Left cardiac atrium (tissue), 4 donors: ENCODE measurements at places on chromosomes 2 and 18. TPM values are rescaled to one million over a fixed set of nuclear protein-coding genes. Genes with fewer than 3 reads are reported as not detected.

- no peak for DNase-seq
Measured at GRCh38 chr2:241753493-241753892, 19.1 kb downstream of the D2HGDH start.

DNA sequence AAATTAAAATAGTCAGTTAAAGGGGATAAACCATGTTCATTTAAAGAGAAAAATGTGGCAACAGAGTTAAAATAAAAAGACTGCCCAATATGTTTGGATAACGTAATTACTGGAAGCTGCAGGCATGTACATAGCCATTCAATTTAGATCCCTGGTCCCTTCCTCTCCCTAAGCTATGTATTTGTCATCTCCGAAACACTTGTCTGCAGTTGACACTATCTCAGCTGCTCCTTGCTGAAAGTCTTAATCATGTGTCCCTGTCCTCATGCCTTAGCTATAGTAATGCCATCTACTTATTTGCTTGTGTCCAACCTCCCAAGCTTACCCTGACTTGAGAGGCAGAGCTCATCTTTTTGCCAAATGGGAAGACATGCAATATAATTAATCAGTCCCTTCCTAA lies 173.8 kb upstream of the REV1 start:
- DNase-seq = no peak

DNA sequence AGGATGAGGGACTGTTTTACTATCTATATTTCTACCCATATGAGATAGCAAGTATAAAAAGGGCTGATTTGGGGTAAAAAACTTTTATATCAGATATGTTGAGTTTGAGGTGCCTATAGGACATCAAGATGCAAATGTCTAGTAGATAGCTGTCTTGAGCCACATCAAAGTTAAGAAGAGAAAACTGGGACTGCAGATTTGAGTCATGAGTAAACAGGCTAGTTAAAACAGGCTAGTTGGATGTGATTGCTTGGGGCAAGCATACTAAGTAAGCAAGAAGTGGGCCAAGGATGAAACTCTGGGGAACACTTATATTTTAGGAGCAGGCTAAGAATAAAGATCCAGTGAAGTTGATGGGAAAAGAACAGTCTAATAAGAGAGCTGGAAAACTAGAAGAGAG lies 2.8 kb upstream of the SCRN3 start:
- no peak for DNase-seq

- no peak for DNase-seq
Measured at GRCh38 chr2:50995610-50996009, 36.3 kb downstream of the NRXN1 start.

C1QL2 gene
- total RNA-seq = not detected

CNTNAP5 gene
- total RNA-seq = not detected
